DND-41 (cell line): ENCODE measurements at places on chromosomes 2 and 18.
A peak's percentile ranks its signal among the peaks of the same experiment; 100 is the strongest.

DNA sequence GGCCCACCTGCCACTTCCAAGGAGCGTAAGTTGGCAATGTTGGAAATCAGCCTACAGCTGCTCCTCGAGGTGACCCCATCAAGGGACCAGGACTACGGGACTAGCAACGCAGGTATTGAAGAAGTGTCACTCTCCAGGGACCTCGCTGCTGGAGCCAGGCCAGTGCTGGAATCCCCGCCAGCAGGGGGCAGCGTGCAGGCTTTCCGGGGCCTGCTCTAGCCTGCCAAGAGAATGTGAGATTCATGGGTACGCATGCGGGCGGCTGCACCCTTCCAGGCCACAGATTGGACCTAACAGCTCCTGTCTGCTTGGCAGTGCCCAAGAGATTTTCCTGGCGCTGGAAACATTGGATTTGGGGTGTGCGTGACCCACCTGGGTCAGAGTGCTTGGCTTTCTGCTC is 182.8 kb upstream of the RAB12 start:
- DNase-seq, result peak; percentile 15

DNA sequence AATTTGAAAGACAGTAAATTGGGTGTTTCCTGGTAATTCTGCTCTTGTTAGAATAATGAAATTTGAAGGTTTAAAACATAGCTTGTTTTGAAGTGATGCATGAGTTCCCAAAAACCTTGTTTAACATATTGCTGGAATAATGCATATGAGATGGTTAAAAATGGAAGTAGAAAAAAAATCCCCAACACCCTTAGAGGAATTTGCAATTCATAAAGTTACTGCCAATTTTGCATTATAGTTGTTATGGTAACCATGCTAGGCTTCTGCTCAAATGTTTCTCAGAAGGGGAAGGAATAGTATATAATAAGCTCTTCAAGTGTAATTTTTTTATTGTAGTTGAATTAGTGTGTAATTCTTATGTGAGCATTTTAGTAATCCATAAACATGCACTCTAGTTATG is 49.1 kb downstream of the FASTKD2 start:
- DNase-seq, result no peak

DNA sequence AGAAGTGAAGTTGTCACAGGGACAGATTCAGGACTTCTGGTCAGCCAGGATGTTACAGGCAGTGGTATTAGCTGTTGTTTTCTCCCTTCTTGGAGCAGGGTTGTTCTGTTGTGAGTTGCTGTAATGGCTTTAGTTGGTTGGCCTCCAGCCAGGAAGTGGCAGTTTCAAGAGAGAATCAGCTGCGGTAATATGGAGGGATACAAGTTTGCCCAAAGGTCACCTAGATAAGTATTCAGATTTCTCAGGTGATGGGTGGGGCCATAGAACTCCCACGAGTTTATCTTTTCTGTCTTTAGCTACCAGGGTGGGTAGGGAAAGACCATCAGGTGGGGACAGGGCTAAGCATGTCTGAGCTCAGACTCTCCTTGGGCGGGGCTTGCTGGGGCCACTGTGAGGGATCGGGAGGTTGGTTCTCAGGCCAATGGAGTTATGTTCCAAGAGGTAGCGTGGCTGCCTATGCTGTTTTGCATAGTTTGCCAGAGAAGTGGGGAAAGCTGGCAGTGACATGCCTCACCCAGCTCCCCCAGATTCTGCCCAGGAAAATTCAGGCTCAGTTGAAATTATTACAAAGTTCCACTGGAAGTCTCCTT is 640.4 kb upstream of the CHAC2 start:
- DNase-seq, result no peak

DNA sequence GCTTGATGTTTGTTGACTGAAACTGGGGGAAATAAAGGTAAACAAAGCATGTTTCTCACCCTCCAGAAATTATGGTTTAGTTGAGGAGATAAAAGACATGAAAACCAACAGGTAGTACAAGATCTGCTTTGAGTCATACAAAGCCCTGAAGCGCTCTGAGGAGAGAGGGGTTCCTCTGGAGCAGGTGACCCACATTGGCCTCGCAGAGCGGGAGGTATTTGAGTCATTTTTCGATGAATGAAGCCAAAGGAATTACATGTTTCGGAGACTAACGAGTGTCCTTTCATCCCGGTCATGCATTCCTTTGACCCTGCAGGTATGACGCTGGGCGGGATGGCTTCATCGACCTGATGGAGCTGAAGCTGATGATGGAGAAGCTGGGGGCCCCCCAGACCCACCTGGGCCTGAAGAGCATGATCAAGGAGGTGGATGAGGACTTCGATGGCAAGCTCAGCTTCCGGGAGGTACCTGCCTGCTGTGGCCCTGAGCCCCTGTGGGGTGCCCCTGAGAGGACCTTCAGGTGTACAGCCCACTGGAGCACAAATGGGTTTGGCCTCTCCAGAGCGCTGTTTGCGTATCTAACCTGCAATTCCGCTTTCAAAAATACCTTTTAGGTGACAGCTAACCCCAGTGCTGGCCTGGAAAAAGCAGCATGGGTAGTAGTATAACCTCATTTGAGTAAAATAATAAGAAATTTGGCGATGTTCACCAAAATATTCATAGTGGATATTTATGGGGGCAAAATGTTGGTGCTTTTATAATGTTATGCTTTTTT is 29.3 kb downstream of the EFHD1 start:
- DNase-seq, result no peak

GRCh38 chr18:73577365-73577764 is 570.3 kb downstream of the FBXO15 start:
- no peak for DNase-seq

GRCh38 chr18:50986360-50987087 is 18.7 kb downstream of the ELAC1 start:
- no peak for DNase-seq

GRCh38 chr2:43218155-43218701 is 8.2 kb downstream of the ZFP36L2 start:
- peak; percentile 47 for DNase-seq

DNA sequence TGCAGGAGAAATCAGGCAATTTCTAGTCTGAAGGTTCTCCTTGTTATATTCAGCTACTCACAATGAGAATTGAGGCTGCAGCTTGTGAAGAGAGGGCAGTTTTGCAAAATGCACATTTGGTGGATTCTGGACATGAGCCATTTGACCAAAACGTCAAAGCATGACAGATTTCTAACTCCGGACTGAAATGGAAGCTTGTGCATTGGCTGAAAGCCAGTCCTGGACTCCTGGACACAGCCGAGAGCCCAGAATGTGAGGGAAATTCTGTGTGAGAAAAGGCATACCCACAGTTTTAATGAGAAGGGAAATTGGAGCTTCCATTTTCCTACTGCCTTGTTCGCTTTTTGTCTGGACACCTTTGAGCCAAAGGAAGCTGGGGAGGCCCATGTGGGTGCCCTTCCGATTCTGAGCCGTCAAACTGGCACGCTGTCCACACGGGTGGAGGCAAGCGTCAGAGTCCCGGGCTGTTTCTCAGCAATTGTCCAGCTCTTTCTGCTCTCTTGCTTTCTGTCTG is 23.7 kb upstream of the ROCK2 start:
- no peak for DNase-seq
